GM10248 (cell line): ENCODE measurements at places on chromosomes 12 and 14.
A peak's percentile ranks its signal among the peaks of the same experiment; 100 is the strongest.

GRCh38 chr14:98684468-98684867 lies 587.5 kb downstream of the BCL11B start:
- DNase-seq = no peak

GRCh38 chr14:54687750-54688119 lies 120.8 kb downstream of the SAMD4A start:
- no peak for DNase-seq

DNA sequence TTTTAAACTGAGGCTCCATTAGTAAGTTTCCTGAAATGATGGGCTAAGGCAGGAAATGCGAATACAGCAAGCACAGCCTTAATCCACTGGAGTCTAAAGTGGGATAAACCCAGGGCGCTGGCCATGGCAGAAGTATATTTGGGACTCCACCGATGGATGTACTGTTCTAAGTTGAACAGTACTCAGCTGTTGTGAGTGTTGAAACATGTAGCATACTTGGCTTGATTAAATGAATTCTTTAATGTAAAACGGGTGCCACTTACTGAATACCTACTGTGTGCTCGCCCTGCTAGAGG lies 996 bp downstream of the SSPN start:
- DNase-seq = no peak

GRCh38 chr12:107607464-107608392 lies 77.9 kb upstream of the PWP1 start:
- DNase-seq = peak; percentile 80

- no peak for DNase-seq
Measured at GRCh38 chr14:89267656-89268055, 149.4 kb downstream of the FOXN3 start.

GRCh38 chr12:56718636-56719035 lies 6.5 kb downstream of the NACA start:
- no peak for DNase-seq

- DNase-seq = peak; percentile 65
Measured at GRCh38 chr12:4943067-4943937, 33.6 kb downstream of the KCNA1 start.

DNA sequence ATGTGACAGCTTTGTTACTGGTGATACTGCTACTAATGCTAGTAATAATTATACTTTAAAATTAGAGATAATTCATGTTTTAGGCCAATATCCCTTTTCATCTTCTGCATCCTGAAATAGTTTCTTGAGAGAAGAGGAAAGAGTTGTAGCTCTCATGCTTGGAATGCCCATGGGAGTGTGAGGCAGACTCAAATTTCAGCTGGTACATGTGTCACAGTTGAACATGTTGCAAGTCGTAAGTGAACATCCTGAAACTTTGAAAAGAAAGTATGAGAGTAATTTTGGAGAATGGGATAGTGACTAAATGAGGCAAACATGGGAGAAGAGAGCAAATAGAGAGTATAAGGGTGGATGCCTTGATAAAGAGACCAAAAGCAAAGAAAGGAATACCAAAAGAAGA lies 168.0 kb downstream of the TMTC3 start:
- DNase-seq = no peak

DNA sequence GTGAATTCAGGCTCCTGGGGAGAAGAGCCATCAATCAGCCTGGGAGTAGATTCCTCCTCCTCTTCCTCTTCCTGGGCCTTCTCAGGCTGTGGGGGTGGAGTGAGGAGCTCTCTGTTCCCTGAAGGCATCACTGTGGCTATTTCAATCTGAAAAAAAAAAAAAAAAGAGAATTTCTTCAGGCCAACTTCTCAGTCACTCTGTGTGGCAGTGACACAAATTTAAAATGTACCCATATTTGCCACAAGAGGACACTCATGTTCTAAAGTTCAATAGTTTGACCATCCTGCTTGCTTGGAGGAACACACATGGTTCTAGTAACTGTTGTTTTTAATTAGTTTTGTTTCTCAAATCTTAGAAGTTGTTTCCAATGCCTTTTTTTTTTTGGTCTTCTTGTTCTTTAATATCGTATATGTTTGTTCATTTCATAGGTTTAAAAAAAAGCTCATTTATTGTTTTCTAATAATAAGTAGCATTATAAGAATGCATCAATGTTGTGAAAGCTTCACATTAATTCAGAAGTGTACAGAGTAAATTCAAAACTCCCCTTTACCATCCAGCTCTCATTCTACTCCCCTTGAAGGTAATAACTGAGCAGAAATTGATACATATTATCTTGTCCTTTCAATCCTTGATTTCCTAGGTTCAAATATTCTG lies 23.3 kb upstream of the CCER1 start:
- peak; percentile 14 for DNase-seq

- no peak for DNase-seq
Measured at GRCh38 chr14:38828183-38828827, 274.7 kb downstream of the SEC23A start.

DNA sequence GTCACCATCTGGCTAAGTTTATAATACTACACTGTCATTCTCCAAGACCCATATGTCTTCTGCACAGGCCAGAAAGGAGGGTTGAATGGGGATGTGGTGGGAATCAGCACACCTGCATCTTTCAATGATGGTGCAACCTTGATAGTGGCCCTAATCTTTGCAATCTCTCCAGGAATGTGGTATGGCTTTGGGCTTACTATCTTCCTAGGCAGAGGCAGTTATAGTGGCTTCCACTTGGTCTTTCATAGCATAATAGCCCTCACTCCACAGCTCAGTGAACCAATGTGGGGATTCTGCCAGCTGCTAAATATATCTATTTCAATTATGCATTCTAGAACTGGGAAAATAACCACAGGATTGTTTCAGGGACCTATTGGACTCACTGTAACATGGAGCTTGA lies 61.8 kb upstream of the ATP2B1 start:
- no peak for DNase-seq

DNA sequence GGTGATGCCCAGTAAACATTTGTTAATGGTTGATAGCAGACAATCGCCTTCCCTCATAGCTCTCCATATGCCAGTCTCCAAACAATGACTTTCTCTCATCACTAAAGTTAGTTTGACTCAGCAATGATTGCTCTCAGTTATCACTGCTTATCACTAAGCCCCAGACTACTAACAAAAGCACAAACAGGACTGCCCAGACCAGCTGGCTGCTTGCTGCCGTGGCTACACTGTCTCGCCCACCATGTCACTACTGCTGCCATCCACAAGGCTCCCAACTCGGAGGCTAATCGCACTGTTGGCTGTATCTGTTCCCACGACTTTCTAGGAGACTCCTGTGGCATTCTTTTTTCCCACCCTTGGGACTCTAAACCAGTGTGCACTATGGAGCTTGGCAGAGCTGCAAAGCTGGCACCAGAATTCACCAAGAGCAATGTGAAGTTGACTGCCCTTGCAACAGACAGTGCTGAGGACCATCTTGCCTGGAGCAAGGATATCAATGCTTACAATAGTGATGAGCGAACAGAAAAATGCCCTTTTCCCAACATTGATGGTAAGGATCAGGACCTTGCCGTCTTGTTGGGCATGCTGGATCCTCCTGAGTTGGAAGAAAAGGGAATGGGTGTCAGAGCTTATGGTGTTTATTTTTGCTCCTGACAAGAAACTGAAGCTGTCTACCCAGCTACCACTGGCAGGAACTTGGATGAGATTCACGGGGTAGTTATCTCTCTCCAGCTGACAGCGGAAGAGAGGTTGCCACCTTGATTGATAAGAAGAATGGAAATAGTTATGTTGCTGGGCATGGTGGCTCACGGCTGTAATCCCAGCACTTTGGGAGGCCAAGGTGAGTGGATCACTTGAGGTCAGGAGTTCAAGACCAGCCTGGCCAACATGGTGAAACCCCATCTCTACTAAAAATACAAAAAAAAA lies 27.1 kb upstream of the NR2C1 start:
- DNase-seq = no peak

DNA sequence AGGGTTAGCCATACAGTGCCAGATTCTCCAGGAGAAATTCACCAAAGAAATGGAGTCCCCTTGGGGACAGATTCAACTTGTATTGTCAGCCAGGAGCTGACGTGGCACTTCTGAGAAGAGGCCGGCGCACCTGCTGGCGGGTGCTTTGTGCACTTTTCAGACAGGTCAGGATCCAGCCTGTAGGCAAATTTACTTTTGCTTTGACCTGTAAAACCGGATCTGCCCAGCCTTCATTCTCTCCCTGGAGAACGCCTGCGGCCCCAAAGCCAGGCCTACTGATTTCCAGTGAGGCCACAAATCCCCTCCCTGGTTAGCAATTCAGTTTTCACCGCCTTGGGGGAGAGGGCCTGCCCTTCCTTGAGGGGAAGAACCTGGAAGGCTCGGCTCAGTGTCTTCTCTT lies 17.4 kb downstream of the P2RX4 start:
- peak; percentile 76 for DNase-seq

- no peak for DNase-seq
Measured at GRCh38 chr12:70078161-70078560, 165.1 kb upstream of the CNOT2 start.

DNA sequence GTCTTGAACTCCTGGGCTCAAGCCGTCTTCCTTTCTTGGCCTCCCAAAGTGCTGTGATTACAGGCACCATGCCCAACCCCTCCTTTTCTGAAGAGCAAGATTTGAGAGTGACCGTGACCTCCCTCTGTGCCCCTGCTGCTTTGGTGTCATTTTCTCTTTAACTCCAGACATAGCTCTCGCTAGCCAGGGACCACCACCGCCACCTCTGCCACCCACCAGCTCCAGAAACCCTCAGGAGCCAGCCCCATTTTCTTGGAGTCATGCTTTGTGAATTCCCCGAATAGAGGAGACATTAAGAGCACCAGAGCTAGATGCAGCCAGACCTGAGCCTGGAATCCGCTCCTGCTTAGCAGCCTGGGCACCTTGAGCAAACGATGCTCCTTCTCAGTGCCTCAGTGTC lies 18.2 kb downstream of the SDSL start:
- DNase-seq = no peak

DNA sequence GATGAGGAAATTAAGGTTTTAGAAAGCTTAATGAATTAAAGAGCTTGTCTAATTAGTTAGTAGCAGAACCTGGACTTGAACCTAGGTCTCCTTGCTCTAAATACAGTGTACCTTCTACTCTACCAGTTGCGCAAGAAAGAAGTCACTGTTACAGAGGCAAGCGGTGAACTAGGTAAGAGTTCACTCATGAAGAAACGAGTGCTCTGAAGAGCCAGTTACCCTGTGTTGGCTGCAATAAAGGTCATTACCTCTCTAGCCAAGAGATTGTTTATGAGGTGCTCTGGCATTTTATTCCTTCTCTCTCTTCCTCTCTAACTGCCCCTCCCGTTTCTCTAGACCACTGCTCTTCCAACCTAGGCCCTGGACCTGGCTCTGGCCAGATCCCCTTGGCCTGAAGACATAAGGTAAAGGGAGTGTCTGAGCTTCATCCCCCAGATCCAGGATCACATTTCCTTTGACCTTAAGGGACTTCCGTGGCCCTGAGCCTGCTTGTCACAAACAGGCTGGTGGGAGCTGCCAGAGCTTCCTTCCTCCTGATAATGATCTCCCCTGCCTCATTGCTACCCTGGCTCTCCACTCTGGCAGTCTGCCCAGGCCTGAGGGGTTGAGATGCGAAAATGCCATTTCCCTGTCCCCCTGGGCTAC lies 1.9 kb downstream of the RNASE7 start:
- no peak for DNase-seq

GRCh38 chr12:30643366-30643765 lies 52.3 kb downstream of the IPO8 start:
- no peak for DNase-seq

DNA sequence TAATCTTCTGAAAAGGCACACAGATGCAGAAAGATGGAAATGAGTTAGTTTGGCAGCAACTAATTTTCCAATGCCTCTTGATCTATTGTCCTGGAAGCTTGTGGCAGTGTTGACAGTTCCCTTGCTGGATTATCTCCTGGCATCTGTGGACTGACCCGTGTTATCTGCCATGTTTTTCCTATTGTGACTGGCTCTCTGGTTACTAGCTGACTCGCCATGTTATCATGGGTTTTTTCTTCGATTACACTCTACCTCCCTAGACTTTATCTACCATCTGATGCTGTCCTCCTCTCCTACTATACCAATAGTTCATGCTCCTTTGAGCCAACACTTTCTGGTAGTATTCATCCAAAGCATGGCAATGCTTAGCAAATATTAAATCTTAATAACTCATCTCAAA lies 63.3 kb upstream of the FLRT2 start:
- DNase-seq = no peak

DNA sequence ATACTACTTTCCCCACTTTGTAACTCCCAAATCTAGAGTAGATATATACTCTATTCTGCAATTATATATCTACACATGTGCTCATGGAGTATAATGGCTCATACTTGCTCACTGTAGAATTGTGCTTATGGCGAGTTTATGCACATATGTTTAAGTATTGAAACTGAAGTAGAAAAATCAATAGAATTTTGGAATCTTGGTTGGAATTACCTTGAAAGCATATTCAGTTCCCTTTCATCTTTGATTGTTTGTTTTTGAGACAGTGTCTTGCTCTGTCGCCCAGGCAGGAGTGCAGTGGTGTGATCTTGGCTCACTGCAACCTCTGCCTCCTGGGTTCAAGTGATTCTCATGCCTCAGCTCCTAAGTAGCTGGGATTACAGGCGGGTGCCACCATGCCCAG lies 4.5 kb downstream of the KLRG1 start:
- DNase-seq = no peak

- DNase-seq = no peak
Measured at GRCh38 chr12:109203480-109203879, 87.1 kb downstream of the ACACB start.

DNA sequence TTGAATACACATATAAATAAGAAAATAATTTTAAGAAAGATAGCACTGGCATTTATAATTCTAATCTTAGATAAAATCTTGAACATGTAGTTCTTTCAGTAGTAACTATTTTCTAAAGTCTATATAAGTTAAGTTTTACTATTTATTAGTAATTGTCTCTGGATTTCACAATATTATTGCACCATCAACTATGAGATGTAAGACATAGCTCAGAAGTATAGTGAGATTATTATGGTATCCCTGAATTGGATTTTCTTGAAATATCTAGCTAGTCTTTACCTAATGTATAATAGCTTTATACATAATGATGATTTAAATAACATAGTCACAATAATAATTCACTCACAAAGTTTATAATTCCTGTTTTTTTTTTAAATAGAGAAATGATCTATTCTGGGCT lies 6.7 kb downstream of the CLEC12A start:
- no peak for DNase-seq

DNA sequence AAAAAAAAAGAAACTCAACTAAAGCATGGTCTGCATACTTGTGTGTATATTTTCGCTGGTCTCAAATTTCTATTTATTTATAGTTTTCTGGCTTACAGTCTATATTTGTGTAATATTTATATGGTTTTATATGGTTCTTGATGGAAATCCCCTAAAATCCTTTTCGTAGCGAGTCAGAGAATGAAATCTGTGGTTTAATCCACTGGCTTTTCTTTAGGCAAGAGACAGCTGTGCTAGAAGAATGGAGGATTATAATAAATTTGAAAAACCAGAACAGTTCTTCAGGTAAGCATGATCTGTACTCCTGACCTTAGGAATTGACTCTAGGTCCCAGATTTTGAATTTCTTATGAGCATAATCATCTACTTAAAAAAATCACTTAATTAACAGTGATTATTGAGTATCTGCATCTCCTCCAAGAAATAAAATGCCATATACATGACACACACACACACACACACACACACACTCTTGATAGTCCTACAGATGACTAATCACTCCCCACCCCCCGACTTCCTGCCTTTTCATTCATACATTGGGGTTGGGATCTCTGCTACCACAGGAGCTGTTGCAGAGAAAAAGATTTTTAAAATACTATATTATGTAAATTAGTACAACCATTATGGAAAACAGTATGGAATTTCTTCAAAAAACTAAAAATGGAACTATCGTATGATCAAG lies 113.4 kb downstream of the CRADD start:
- no peak for DNase-seq
